ENCODE measurements at places on chromosomes 1 and 21.
A peak's percentile ranks its signal among the peaks of the same experiment; 100 is the strongest.

- no peak for DNase-seq
Measured at GRCh38 chr1:15177710-15178166, 24.2 kb downstream of the TMEM51 start.

- DNase-seq: no peak
Measured at GRCh38 chr1:11898831-11899467, 27.3 kb downstream of the KIAA2013 start.

- no peak for DNase-seq
Measured at GRCh38 chr1:244157731-244158438, 106.8 kb downstream of the ZBTB18 start.

DNA sequence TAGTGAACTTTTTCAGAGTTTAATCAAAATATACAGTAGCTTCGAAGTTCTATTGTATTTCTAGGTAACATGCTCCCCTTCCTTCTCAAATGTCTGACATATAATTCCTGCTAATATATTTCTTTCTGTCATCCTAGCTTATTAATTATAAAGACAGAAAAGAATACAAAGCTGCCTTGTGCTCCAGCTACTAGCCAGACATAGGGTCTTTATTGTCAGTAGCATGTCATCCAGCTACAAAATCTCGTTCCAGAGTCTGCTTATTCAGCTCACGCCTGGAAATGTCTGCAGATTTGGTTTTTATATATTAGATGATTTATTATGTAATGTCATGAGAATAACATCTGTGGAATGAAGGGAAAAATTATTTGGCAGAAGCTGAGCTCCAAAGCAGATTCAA lies 1102.8 kb downstream of the BRINP3 start:
- no peak for DNase-seq

DNA sequence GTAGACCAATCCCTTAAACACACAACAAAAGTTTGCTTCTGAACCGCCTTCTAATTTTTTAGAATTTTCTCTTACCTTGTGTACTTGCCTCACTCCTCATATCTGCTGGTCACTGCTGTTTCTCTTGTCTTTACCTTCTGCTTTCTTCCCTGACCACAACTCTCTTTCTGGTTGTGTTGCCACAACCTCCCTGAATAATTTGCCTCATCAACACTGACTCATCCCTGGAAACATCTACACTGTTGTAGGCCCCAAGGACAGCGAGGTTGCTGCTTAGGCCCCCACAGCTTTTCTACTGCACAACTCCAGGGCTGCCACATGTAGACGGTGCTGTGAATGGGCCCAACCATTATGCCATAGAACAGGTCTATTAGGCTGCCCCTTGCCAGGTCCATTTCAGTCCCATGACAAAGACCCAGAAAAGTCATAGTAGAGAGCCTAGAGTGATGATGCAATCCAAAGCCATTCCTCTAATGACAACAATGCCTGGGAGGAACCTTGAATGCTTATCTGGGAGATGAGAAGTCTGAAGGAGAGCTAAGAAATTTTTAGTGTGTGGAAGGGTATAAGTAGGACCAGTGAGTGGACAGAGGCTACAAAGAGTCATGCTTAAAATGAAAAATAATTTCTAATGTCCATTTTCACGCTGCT lies 36.6 kb upstream of the LCE5A start:
- no peak for DNase-seq

- no peak for DNase-seq
Measured at GRCh38 chr1:74703386-74704182, 29.3 kb downstream of the CRYZ start.

DNA sequence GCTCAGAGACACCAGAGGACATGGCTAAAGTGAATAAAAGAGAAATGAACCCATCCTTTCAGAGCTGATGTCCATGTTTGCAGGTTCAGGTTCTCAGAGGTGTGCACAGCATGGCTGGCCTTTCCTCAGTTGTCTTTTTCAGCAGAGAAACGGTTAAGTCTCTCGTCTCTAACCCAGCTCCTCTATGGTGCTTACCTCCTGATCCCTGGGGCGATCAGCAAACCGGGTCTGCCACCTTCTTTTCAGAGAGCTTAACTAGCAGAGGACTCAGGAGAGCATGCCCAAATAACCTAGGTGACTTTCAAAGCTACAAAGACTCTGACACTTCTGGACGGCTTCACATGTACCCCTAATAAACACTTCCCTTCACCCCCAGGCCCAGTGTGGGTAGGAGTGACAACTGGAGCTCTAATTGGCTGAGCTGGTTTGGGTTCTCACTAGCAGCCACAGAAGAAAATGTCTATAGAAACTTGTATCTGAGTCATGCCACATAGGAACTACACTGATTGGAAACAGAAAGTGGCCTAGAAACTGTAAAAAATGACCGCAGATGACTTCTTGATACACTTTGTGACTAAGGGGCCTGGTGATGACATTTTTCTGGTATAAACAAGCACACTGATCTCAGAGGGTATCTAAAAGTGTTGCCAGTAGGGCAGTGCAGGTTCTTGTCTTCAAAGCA lies at the start of gene AIM2:
TSS of gene AIM2 (minus strand) at position 329 of the 682 bp plus-strand sequence. CDS start 3,267 bp downstream, outside the sequence.
- DNase-seq: peak; percentile 35

DNA sequence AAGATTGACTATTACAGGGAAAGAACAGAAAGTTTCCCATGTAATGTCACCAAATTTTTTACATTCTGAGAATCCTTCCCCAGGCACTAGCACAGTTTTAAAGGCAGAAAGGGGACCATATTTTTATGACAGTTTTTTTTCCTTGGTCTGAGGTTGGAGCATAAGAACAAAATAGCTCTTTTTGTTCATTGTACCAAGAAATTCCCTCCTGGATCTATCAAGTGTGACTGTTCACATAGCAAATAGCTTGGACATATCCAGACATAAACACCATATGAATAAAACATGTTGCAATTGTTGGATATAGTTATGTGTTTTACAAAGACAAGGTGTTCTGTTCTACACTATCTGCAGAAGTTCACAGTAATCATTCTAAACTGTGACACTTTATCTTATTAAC lies 182.4 kb upstream of the ADGRL2 start:
- no peak for DNase-seq

DNA sequence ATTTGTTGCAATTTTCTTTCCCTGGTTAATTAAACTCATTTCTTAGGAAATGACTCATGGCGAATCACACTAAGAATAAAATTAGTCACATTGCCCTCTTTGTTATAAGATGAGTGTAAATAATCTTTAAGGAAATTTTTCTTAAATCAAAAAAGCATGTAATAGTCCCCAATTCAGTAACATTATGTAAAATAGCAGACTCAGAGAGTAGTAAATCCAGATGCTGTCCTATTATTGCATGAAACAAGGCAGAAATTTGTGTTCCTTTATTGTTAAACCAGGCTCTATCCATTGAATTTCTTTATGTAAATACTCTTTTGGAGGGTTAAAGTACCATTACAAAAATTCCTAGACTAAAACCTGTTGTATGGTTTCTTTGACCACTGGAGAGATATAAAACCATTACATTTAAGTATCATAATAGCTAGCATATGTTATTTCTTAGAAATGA lies 154.5 kb upstream of the C1orf87 start:
- no peak for DNase-seq

- DNase-seq: no peak
Measured at GRCh38 chr1:3283849-3284248, 170.6 kb upstream of the ARHGEF16 start.

- no peak for DNase-seq
Measured at GRCh38 chr1:111392460-111392945, 35.0 kb downstream of the OVGP1 start.

DNA sequence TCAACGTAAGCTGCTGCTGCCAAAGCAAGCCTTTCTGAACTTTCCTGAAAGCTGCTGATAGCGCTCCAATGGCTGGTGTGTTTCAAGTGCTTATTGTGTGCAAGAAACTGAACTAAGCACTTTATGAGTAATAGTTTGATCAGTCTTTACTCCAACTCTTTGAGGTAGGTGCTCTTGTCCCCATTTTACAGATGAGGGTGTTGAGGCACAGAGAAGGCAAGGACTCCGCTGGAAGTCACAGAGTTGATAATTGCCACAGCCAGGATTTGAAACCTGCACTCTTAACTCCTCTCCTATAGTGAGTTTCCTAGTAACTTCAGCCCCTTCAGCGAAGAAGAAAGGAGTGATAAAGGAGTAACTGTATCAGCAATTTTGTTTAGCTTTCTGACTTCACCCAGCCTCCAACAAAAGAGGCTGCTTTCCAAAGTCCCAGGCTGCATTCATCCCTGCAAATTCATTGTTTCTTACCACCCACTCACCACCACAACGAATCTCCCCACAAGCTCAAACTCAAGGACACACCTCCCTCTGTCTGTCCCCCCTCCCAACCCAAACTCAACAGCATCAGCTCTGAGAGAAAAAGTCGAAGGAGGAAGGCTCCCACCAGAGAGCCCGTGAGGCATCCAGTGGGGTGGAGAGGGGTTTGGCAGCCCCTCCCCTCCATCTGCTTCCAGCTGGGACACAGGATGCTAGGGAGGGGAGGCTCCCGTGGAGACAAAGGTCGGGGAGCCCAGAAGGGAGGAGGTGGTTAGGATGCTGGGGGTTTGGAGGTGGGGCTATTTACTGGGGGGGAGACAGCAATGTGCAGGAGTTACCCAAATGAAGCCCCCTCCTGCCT lies 139.6 kb downstream of the NAV1 start:
- DNase-seq: no peak

DNA sequence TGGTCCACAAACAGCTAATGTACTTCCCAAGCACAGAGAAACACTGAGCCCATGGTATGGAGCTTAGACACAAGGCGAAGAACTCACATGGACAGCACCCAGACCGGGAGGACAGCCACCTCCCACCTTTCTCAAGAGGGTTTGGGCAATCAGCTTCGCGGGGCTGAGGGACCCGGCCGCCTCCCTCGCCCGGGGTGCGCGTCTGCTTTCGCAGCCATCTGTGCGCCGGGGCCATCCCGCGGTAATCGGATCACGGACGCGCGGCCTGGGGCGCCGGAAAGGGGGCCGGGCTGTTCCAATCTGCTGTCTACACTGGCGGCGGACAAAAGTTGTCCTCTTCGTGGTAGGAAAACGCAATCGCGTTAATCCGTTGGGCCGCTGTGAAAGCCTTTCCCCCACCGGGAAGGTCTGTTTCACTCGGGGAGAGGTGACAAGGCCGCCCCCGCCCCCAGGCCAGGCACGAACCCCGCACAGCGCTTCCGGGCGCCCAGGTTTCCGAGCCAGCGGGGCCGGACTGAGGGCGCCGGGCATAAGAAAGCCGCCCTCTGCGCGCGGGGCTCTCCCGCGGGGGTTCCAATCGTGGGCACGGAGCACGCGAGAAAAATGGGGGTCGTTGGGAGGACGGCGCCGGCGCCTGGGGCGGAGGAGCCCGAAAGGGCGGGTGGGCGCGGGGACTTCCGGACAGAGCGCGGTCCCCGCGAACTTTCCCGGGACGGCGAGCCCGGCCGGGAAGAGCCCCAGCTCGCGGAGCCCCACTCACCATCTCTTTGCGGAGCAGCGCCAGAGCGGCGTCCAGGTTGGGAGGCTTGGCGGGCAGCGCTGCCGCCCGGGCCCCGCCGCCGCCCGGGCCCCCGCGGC lies 664 bp downstream of the FAM89A start:
- DNase-seq: peak; percentile 4

DNA sequence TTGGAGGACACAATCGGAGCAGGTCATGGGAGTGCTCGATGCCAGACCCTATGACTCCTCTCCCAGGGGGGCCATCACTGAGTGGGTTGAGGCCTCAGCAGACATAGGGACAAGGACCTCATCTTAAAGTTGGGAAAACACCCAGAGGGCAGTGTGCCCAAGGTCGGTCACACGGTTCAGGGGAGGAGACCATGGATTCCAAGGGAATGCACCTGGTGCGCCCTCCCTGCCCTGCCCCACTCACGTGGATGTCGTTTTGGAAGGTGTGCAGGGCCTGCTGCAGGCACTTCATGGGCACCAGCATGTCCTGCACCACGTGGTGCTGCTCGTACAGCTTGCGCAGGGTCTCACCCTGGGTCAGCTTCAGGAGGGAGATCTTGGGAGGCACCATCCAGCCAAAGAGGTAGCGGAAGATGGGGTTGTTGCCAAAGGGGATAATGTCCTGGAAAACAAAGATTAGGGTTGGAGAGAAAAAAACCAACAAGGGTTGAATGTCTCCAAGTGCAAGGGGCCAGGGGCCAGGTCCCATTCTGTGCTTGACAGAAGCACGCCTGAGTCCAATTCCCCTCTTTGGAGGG lies 33.1 kb downstream of the DHCR24 start:
- no peak for DNase-seq

DNA sequence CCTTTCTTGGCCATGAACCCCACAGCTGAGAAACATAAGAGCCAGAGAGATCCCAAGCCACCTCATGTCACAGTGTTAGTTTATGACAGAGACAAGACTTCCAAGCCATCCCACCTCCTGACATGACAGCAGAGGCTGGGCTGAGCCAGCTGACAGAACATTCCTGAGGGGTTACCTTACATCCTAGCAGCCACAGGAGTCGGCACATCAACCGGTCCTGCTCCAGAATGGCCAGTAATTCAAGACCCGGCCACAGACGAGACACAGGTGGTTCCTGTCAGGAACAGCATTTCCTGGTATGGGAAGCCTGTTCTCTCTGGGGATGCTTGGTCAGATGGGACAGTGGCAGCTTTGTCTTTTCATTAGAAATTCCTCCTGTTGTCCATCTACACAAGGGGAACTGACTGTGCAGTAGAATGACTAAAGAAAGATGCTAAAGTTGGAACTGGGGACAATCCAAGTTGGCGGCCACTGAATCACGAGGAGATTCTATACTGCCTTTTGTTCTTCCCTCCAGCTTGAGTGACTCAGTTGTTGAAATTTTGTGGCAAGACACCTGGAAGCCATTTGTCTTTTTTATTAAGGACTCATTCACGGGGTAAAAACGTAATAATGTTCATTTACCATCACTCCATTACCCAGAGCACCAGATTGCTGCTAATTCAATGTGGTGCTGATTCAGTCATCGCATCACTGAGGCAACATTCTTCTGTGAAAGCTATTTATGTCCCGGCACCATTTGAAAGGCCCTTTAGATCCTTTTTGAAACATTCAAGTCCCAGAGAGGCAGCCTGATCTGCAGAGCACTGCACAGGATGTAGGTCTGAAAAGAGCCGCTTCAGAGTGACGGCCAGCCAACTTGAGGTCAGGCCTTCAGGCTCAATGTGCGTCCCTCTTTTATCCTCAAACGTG lies 37.2 kb upstream of the NPL start:
- DNase-seq: no peak

DNA sequence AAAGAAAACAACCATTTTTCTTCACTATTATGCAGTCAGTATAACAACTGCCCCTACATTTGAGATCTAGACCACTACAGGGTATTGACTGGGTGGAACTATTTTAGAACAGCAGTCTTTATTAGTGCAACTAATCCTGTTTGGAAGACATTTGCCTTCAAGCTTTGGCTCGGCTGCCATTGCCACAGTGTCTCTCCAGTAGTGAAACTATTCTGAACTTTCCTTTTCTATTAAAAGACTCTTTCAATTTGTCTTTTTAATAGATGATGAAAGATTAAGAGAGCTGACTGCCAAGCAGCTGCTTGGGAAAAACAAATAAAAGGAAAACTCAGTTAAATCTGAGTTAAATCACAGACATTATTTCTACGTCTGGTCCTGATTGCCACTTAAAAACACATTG lies 49.3 kb downstream of the LPGAT1 start:
- DNase-seq: no peak
